Activated CD8-positive, alpha-beta memory T cell treated with anti-CD3 and anti-CD28 coated beads for 4 hours (primary cell): ENCODE measurements at places on chromosomes 5 and 9.

DNA sequence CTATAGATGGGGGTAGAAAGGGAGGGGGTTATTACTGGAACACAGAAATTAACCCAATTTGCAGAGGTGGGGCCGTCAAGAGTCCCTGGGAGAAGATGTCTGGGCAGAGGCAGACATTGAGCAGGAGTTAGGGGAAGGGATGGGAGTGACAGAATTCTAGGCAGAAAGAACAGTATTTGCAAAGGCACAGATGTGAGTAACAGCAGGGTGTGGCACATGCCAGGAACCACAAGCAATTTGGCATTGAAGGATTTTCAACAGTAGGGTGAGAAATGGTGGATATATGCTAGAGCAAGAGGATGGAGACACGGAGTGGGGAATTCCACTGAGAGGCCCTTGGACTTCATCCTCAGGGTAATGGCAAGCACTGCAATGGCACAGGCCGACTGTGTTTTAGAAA lies 71.6 kb upstream of the FRRS1L start:
- DNase-seq = no peak

GRCh38 chr5:107556575-107556974 lies 114.2 kb downstream of the EFNA5 start:
- no peak for DNase-seq

- DNase-seq = no peak
Measured at GRCh38 chr5:119217183-119217582, 138.6 kb upstream of the TNFAIP8 start.

DNA sequence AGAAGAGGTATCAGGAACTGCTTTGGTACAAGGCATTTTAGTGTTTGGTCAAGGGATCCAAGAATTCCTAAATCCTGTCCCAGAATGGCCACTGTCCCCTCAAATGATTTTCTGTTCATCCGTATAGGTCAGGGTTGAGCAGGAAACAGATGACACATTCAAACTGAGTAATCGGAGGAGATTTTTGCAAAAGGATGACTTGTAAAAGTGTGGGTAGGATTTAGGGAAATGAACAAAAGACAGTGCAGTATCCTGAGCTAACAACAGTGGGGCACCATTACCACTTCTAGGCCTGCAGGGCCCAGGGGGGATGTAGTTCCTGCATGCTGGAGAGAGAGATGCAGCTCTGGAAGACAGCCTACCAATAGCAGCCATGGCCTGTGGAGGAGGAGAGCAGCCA lies 290.1 kb downstream of the ZSWIM6 start:
- DNase-seq = no peak

- no peak for DNase-seq
Measured at GRCh38 chr5:11903614-11904264, 507 bp downstream of the CTNND2 start.

DNA sequence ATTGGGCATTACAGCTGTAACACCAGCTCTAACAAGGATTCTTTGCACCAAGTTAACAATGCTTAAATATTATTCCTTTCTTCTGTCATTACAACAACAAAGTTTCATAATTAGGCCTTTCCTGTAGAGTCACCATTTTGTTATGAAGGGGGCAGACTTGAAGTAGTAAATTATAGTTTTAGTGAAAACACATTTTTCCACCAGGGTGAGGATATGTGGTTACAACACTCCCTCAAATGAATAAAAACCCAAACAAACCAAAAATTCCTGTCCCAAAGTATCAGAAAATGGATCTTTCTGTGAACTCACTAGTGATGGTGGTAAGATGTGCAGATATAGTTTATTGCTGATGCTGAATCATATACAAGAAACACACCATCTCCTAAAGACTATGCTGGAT lies 250.5 kb upstream of the TUT7 start:
- no peak for DNase-seq

DNA sequence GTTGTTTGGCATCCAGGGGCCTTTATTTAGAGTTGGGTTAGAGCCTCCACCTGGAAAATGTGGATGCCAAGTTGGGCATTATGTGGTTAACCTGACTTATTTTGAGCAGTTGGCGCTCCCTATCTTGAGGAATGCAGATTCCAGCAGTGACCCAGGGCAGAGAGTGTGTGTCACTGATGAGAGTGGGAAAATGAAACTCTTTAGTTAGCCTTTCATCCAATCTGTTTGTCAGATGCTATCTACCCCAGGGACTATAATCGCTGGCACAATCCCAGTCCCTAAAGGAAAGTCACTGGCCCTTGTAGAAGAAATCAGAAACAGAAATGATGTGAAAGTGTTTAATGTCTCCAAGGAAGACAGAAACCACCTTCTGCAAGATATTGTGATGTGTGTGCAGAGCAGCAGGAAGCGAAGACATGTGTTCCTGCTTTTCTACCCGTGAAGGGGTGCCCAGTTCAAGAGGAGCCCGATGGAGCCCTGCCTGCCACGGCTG lies 10.2 kb upstream of the STING1 start:
- DNase-seq = no peak

- no peak for DNase-seq
Measured at GRCh38 chr9:12318732-12319685, 374.2 kb upstream of the TYRP1 start.

GRCh38 chr9:21964925-21965385 lies 29.2 kb downstream of the CDKN2A start:
- no peak for DNase-seq

GRCh38 chr5:112711436-112711835 lies 26.2 kb upstream of the APC start:
- no peak for DNase-seq

GRCh38 chr5:172436078-172436878 lies 18.0 kb downstream of the SH3PXD2B start:
- no peak for DNase-seq

DNA sequence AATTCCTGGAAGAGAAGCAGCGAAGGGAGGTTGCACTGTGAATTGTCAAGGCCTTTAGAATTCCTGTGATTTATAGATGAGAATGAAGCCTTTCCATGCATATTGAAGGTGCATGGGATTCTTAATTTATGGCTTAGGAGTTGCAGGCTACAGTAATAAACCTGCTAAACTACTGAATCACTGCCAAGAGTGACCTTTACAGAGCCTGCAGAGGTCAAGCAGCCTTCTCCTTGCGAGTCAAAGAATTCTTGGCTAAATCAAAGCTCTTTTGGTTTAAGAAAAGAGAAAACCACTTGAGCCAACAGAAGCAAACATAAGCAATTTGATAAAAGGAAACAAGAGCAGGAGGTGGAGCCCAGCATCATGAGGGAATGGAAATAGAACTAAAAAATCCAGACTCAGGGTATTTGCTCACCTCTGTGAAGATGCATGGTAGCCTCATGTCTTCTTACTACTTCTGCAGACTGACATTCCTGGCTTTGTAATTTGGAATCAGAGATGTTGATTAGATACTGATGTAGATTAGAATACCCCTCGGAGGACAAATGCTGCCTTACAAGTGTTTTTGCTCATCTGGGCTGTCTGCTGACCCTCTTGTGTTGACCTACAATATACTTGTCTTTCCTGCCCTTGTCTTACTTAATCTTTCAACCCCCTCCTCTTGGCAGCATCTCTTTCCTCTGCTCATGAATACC lies 90.3 kb upstream of the IFNK start:
- no peak for DNase-seq

DNA sequence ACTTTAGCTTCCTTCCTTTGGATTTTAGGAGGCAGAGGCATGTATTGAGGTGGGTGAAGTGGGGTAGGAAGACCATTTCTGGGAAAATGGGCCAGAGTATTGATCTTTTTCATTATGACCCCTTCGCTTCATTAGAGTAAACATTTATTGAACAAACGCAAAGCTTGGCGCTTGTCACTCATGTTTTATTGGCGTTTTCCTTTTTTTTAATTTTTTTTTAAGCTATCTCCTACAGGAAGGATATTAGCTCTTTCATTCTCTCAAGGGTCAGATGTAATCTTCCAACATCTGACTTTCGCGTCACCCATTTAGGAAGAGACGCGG lies 273 bp upstream of the SUB1 start:
- no peak for DNase-seq

GRCh38 chr5:170565072-170565471 lies 61.3 kb downstream of the KCNIP1 start:
- DNase-seq = no peak

DNA sequence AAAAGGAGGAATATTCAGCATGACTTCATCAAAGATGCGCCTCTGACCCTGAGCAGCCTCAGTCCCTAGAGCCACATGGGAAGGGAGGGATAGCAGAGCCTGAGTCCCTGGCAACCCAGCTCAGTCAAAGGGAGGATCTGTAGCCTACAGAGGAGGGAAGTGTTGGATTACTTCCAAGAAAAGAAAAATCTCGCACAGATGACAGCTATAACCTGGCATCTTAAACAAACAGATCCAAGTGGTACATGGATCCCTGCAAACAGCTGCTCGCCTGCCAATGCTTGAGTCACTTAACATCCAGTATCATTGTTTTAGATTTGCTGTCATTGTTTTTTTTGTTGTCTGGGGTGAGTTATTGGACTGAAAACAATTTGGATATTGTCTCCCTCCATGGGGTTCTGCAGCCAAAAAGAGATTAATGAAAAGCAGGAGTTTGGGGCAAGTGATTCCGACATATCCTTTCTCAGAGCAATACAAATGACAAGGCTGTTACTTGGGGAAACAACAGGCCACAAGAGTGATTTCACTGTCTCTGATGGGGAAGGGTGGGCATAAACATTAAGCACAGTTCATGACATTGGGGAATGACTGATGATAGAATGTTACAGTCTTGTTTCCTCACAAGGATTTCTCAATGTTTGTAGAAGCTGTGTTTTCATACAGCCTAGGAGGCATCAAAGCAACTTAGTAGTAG lies 153.5 kb upstream of the KIF2A start:
- no peak for DNase-seq

DNA sequence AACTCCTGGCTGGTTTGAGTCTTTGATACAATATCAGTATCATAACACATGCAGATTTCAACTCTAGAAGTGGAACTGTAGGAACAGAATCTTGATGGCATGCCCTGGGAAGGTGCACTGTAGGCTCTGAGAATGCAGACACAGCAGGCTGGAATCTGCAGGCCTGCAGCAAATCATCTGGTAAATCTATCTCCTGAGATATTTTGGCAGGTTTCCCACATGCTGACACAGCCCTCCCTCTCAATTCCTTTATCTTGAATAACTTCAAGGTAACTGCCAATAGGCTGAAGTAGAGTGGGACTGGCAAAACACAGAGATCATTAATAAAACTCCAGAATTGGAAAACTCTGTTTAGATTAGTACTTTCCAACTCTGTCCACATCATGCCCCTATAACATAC lies 177.8 kb upstream of the PCSK5 start:
- DNase-seq = no peak

DNA sequence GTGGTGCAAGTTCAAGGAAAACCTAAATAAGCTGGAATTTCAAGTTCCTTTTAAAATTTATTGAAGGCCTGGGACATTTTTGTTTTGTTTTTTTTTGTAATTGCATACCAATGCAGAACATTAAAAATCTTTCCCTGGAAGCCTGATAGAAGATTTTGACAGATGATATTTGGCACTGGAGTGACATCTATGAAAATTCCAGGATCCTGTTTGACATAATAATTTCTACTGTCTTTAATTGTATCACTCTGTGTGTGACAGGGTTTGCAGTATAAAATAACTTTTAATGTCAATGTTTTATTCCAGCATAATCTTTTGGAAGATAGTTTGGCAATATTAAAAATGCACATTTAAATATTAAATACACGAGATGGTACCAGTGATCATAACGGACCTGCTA lies 514.2 kb upstream of the ACO1 start:
- no peak for DNase-seq

DNA sequence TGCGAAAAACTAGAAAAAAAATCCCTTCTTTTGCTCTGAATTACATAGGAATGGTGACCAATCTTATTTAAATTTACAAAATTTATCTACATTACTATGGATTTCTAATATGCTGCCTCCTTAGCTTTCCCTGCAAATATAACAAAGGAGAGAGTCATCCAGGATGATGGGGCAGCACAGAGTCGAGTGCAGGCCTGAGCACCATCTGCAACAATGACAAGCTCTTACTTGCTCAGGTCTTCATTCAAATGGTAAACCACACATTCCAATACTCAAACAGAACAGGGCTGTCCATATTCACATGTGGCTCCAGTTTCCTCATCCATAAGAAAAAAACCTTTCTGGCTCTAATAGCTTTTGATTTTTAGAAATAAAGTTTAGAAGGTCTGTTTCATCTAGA lies 33.5 kb upstream of the ZNF354B start:
- no peak for DNase-seq

DNA sequence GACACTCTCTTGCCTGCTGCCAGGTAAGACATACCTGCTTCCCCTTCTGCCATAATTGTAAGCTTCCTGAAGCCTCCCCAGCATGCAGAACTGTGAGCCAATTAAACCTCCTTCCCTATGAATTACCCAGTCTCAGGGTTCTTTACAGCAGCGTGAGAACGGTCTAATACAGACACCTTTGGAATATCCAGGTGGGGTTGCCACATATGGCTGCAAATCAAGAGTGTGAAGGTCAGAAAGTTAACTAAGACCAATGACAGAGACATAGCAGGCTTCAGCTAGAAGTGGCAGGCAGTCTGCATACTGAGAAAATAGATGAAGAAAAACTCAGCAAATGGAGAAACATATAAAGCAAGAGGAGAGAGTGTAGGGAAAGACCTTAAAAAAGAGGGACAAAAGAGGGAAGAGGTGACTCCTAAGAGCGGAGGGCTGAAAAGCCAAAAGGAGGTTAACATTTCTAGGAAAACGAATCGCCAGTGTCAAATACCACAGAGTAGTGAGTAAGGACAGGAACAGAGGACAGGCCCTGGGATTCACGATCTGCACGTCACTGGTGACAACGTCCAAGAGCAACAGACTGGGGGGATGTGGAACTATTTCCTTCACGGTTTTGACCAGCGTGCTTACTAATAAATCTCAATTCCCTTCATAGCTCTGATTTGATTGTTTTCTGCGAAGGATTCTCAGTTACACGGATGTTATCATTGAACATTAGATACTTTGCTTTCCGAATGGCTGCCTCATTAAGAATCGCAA lies 1.7 kb upstream of the ACO1 start:
- no peak for DNase-seq

- no peak for DNase-seq
Measured at GRCh38 chr5:40404613-40405012, 275.1 kb upstream of the PTGER4 start.

GRCh38 chr9:121607434-121608167 lies 43.8 kb upstream of the DAB2IP start:
- DNase-seq = no peak

DNA sequence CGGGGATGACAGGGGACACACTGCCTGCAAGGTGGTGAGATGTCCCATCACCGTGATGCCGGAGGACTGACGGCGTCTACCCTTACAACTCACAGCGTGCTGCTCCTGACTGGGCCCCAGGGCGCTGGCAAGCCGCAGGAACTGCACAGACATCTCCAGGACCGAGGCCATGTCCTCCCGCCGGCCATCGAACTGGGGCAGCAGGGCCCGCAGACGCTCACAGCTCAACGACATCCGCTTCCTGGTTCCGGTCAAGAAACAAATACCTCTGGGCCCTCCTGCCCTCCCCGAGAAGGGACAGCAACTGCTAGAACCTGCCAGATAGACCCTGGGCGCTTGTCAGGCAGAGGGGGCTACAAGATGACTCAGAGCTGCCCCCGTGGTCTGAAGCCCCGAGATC lies 1.0 kb downstream of the SOHLH1 start:
- no peak for DNase-seq

GRCh38 chr5:35213608-35214007 lies 16.7 kb downstream of the PRLR start:
- no peak for DNase-seq
